Stimulated activated CD8-positive, alpha-beta memory T cell treated with anti-CD3 and anti-CD28 coated beads, Interleukin-15, amount 100 ng/mL, for 1 hour (primary cell): ENCODE measurements at places on chromosomes 2 and 18.

- no peak for DNase-seq
Observed at GRCh38 chr2:233074106-233074505, 14.0 kb downstream of the INPP5D start.

DNA sequence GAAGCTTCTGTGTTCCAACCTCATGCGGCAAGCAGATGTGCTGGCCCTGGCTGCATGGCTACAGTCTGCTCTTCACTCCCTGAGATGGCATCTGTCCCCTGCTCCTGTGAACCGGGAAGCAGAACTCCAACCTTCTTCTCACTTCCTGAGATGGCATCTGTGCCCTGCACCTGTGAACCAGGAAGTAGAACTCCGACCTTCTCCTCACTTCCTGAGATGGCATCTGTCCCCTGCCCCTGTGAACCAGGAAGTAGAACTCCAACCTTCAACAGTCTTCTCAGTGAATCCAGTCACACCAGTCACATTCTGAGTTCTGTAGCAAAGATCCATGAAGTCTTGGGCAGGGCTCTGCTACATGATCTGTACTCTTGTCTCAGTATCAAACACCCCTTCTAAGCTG lies 887.2 kb upstream of the KLHL29 start:
- no peak for DNase-seq

DNA sequence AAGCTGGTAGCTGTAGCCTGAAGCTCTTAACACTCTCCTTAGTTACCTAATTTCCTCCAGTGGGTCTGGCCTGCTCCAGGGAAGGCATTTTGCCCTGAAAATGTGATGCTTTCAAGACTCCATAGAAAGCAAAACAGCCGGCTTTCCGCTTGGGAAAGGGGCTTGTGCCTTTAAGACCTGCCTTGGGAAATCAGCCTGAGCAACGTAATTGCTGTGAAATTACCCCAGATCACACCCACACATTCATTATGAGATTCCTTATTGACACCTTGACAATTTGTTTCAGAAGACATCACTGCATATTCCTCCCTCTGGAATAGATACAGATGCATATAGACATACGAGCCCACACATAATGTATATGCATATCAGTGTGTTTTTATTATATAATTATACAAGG lies 190.5 kb upstream of the SKOR2 start:
- DNase-seq: no peak

- no peak for DNase-seq
Observed at GRCh38 chr18:55735199-55735855, 147.3 kb upstream of the TCF4 start.

- no peak for DNase-seq
Observed at GRCh38 chr2:108958002-108958401, 31.0 kb downstream of the EDAR start.

DNA sequence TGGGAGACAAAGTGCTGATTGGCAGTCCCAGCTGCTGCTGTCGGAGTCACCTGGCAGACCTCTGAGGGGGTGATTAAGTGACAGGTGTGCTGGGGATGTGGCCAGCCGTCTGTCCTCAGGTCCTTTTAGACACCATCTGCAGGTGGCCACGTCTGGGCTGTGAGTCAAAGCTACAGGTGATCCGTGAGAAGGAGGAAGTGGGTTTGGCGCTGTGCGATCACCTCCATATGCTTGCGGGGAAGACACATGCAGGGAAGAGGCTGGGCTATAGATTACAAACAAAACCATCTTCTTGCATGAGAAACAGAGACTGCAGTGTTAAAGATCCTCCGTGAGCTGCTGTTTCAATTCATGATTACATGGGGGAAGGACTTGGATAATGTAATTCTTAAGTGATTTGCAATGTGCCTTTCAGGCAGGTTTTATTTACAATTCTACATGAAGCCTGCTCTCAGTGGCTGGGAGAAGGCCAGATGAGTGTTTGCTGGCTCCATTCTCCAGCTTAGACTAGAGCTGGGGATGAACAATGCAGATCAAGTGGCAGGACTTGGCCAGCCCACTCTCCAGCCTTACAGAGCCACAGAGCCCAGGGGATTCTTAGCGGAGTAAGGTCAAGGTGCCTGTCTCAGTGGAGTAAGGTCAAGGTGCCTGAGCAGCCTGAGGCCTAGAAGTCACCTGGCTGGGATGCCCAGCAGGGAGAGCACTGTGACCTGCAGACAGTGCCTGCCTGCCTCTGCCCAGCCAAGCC lies 87.8 kb downstream of the LYPD1 start:
- DNase-seq: no peak

DNA sequence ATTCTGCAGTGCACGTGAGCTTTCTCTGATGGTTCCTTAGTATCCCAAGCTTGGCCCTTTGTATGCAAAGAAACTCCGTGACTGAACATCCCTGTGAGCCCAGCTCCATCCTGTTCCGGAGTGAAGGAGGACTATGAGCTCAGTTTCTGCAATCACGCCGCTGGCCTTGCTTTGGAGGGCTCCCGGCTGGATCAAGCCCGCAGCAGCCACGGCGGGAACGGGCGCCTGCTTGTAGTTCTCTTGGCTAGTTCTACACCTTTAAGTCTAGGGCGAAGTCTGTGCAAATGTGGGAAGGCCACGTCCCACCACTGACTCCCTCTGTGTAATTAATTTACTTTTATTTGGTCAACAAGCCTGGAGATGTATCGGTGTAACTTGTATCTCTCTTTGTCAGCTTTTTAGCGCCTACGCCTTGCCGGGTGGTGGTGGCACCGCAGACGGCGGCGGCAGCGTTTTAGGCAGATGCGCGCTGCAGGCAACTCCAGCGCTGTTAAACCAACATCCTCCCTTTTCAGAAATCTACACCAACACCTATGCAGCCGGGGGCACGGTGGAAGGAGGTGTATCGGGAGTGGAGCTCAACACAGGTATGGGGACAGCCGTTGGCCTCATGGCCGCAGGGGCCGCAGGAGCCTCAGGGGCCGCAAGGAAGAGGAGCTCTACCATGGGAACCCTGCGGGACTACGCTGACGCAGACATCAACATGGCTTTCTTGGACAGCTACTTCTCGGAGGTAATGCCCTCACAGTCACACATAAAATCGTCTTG lies 34.3 kb downstream of the DSG4 start:
- DNase-seq: no peak

DNA sequence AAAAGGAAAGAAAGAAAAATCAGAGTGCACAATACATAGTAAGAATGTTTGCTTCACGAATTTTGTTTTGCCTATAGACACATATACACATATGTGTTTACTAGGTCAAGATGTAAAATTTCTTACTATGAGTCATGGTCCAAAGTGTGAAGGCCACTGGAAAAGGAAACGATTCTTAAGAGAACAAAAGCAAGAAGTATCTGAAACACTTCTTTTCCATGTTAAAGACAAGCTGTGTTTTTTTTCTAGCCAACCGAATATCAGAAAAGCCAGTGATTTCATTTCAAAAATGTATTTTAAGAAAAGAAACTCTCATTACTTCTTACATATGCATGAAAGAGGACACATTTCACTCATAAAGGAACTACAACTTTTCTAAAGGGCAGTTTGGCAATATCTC lies 24.9 kb downstream of the PECR start:
- no peak for DNase-seq

DNA sequence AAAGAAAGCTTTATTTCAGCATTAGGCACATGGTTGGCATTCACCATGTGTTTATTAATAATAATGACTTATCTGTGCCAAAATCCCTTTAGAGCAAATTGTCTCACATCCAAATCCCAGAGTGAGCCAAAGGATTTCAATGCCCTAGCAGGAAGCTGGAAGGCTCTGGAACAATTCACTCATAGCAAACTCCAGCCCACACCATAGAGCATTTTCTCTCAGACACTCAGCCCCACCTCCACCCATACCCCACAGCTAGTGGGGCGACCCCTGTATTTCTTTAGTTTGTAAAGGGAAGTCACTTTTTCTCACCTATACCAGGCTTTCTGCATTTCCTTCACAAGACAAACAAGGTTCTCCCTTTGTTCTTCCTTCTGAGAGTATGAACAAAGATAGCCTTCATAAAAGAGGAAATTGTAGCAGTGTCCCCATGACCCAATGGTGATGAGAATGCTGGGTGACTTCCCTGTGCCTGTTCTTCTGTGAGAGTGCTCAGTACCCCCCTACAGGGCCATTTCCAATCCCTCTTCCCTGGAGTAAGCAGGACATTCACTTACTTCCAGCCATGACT lies 100.1 kb upstream of the APCDD1 start:
- no peak for DNase-seq

DNA sequence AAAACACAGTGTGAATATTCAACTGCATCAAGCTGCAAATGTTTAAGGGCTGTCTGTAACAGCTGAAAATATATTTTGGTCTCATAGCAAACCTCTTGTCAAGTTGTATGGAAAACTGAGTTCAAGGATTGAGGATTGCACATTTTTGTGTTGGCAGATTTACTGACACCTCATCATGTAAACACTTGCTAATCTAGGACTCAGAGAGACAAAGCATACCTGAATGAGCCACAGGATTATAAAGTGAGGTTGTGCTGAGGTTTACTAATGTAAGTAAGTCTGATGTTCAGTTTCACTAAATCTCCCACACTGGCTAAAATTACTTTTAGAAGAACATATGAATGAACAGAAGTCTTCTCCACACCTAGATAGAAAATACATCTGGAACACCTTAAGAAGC lies 1993.1 kb upstream of the CELF4 start:
- DNase-seq: no peak

DNA sequence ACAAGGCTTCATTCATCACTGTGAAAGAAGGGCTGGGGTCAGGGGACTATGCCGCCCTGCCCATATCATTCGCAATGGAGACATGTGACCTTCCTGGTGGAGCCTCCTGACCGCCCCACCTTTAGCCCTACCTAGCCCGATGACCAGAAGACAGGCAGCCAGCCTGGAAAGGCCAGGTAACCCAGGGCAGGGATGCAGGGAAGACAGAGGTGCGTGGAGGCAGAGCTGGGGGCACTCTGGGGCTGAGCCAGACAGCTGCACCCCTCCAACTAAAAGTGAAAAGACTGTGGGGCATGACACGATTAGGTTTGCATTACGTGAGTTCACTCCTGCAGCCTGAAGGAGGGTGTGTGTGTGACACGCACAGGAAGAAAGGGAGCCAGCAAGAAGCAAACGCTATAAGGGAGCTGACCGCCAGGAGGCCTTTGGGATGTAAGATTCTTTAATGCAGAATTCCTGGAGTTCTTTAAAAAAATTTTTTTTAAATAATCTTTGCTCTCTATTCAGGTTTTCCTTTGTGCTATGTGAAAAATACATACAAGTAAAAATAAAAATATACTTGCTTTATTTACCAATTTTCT lies 3.7 kb upstream of the HES6 start:
- DNase-seq: no peak

- no peak for DNase-seq
Observed at GRCh38 chr2:212360068-212360460, 178.5 kb downstream of the ERBB4 start.

- no peak for DNase-seq
Observed at GRCh38 chr18:79571211-79572092, 108.2 kb upstream of the CTDP1 start.

- DNase-seq: no peak
Observed at GRCh38 chr18:63287691-63288220, 31.8 kb downstream of the BCL2 start.

DNA sequence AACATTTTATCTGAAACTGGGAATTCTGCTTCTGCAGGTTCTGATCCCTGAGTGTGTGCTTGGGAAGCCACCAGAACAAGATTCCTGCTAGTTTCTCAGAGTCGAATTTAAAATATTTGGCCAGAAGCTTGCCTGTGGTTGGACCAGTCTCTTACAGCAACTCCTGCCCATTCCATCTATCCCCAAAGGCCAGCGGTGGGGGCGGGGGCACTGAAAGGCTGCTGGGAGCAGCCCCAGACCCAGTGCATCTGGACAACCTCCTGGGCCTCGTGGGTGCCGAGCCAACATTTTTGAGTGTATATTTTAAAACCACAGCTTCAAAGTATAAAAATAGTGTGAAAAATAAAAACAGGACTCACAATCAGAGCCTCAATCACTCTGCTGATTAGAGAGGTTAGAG lies 38.6 kb upstream of the ZFP36L2 start:
- DNase-seq: no peak
